ENCODE measurements at places on chromosomes 2 and 18.
A peak's percentile ranks its signal among the peaks of the same experiment; 100 is the strongest.

DNA sequence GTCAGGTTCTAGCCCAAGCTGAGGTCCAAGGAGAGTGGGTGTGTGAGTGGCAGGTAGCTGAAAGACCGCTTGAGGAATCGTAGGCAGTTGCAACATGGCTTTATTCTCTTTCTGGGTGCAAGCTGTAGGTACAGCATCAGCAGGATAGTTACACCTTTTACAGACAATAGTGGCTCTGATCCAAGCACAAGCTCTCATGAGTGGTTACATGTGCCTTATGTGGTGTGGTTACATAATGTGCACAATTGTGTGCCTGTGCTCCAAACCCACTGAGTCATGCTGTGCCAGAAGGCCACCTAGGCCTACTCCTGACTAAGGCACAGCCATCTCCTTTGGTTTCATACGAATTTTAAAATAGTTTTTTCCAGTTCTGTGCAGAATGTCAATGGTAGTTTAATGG, 227.6 kb downstream of the SATB2 start:
- no peak for DNase-seq

DNA sequence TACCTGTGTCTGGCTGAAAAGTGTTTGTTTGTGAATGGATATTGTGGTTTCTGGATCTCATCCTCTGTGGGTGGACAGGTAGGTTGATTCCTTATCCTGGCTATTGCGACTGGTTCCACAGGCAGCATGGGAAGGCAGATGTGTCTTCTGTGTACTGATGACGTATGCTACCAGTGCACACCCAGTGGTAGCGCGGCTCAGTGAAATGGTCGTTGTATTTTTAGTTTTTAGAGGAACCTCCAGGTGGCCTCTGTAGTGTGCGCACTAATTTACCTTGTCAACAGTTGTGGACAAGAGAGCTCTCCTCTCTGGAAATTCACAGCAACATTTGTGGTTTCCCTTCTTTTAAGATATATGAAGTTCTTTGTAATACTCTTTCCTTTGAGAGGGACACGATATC, 52.5 kb downstream of the CCDC74A start:
- no peak for DNase-seq

GRCh38 chr2:201984800-201985525, 48.7 kb upstream of the FZD7 start:
- DNase-seq: no peak

DNA sequence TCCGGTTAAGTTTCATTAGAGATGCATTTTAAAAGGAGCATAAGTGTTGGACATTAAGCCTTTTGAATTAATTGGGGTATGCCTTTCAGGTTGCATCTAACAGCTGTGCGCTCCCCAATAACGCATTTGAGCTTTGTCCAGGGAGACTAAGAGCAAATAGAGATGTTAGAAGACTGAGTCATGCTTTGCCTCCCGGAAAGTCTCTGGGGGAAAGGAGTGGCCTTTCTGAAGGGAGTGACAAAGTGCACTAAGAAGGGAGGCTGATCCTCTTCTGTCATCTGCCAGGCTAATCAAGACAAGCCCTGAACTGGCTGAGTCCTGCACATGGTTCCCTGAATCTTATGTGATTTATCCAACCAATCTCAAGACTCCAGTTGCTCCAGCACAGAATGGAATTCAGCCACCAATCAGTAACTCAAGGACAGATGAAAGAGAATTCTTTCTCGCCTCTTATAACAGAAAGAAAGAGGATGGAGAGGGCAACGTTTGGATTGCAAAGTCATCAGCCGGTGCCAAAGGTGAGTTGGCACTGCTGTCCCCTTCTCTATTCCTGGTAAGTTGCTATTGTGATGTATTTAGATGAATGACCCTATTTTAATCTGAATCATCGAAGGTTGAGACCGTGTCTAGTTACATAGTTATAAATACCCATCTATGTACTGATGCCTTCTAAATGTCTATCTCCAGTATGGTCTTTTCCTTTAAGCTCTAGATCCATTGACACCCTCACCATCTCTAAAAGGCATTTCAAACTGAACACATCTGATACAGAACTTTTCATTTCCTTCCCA, 12.1 kb downstream of the TTL start:
- DNase-seq: peak; percentile 60

DNA sequence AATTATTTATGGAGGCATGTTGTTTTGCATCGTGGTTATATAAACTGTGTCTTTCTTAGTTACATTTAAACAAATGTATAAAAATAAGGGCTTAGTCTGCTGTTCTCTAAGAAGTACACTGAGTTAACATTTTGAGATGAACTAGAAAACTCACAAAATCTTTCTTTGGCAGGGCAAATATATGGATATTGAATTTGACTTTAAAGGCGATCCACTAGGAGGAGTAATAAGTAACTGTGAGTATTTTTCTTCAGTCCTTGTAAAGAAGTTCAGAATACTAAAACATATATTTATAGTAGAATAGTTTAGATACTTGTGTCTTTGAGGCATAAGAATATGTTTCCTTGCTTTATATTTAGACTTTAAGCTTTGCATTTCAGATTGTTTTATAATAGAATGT, 104.8 kb downstream of the MYO1B start:
- no peak for DNase-seq

GRCh38 chr18:2002604-2003003, 568.7 kb downstream of the METTL4 start:
- no peak for DNase-seq

GRCh38 chr18:42824178-42824577, 291.3 kb downstream of the RIT2 start:
- DNase-seq: no peak

- no peak for DNase-seq
Observed at GRCh38 chr2:96895032-96895745, 25.3 kb upstream of the SEMA4C start.

GRCh38 chr2:28544036-28544346, 48.1 kb downstream of the PLB1 start:
- no peak for DNase-seq

- DNase-seq: no peak
Observed at GRCh38 chr2:128092656-128093055, 1.7 kb downstream of the UGGT1 start.

GRCh38 chr2:85790499-85791188, 36.9 kb downstream of the ATOH8 start:
- no peak for DNase-seq

- peak; percentile 81 for DNase-seq
Observed at GRCh38 chr2:43221124-43221762, 5.2 kb downstream of the ZFP36L2 start.

GRCh38 chr2:199603721-199604291, 146.1 kb upstream of the SATB2 start:
- DNase-seq: no peak

DNA sequence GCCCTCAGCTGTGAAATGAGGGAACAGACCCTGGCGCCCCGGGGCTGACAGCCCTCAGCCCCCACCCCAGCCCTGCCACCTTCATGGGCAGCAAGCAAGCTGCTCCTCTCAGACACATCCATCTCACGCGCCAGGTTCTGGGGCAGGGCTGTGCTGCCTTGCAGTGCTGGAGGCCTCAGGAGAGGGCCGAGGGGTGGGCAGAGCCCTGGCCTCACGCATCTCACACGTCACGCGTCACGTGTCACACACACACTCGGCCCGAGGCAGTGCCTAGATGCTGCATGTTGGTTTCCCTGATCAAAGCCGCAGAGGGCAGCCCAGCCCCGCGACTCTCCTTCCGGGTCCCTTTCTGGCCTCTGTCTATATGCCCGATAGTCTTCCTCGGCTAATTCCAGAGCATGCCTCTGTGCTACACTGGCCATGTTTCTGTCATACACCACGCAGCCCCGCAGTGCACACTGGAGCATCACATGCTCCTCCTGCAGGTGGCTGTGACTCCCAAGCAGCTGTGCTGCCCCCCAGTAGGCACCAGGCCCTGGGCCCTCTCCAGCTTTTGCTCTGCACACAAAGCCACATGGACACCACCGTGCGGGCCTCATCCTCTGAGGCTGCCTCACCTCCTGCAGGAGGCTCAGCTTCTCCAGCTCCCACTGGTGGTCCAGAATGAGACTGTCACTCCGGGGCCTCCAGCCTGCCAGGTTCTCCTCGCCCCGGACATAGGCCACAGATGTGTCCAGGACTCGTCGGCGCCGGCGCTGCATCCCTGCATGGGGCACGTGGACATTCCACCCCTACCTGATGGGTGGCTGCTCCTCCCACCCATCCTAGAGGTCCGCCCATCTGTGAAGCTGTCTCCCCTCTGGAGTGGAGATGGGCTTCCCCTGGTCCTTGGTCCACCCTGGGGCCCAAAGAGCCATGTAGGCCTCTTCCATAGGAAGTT, 31.4 kb downstream of the AQP12A start:
- DNase-seq: no peak

GRCh38 chr2:178363252-178363651, 87.7 kb downstream of the PRKRA start:
- DNase-seq: peak; percentile 39

- no peak for DNase-seq
Observed at GRCh38 chr18:22191923-22192322, 22.5 kb downstream of the GATA6 start.

GRCh38 chr18:13137670-13138419, 80.7 kb upstream of the LDLRAD4 start:
- no peak for DNase-seq

- peak; percentile 82 for DNase-seq
Observed at GRCh38 chr2:237441605-237442274, 27.8 kb upstream of the COL6A3 start.

- no peak for DNase-seq
Observed at GRCh38 chr2:55363636-55364035, 56.0 kb downstream of the CCDC88A start.

DNA sequence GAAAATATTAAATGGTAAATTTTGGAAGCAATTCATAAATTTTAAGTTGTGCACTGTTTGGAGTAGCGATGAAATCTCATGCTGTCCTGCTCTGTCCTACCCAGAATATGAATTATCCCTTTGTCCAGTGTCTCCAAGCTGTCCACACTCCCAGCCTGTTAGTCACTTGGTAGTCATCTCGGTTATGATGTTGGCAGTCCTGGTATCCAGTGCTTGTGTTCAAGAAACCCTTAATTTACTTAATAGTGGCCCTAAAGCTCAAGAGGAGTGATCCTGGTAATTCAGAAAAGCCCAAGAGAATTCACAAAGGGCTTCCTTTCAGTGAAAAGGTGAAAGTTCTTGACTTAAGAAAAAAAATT, 71.8 kb upstream of the STAM2 start:
- DNase-seq: peak; percentile 14
